ENCODE measurements at places on chromosomes 1 and 21.

DNA sequence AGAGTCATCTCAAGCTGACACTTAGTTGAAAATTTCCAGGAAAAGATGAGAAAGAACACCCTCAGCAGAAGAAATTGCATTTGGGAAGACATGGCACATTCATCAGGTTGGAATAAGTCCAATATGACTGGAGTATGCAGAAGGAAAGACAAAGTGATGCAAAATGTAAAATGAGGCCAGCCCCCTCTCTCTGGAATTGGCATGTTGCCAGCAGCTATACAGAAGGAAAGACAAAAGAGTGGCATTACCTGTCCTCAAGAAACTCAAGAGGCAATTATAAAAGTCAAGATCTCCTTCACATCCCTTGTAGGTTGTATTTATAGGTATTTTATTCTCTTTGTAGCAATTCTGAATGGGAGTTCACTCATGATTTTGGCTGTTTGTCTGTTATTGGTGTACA lies 426.3 kb downstream of the AGBL4 start:
- no peak for DNase-seq

- DNase-seq, result no peak
Measured at GRCh38 chr1:44512313-44512885, 107.3 kb downstream of the RNF220 start.

- DNase-seq, result peak; percentile 32
Measured at GRCh38 chr1:231460614-231461013, 38.5 kb upstream of the EGLN1 start.

GRCh38 chr1:87956072-87956471 lies 627.4 kb downstream of the LMO4 start:
- no peak for DNase-seq

GRCh38 chr1:17189632-17189990 lies 15.3 kb upstream of the PADI1 start:
- no peak for DNase-seq

GRCh38 chr21:41247561-41248545 lies 68.7 kb upstream of the FAM3B start:
- no peak for DNase-seq

DNA sequence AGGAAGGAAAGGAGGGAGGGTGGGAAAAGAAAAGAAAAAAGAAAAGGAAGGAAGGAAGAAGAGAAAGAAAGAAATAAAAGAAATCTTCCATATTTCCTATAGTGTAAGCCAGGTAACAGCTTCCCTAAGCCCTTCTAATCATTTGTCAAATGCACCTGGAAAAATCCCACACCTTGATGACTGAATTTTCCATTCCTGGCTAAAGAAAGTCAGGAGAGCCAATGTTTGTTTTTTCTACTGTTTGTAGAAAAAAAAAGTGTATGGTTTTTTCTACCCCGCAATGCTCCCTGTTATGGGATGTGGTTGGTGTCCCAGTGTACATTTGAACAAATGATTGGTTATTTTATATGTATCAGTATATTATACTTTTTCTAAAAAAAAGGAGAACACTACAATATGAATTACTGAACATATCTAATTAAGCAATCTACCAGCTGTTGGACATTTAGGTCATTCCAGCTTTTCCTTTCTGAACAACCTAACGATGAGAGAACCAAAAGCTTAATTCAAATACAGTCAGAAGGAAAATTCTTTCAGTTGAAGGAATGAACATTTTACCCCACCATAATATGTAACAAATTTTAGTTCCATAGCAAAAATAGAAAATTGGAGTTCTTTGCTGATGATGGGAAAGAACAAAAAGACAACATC lies 355.0 kb downstream of the SETD4 start:
- DNase-seq, result no peak

DNA sequence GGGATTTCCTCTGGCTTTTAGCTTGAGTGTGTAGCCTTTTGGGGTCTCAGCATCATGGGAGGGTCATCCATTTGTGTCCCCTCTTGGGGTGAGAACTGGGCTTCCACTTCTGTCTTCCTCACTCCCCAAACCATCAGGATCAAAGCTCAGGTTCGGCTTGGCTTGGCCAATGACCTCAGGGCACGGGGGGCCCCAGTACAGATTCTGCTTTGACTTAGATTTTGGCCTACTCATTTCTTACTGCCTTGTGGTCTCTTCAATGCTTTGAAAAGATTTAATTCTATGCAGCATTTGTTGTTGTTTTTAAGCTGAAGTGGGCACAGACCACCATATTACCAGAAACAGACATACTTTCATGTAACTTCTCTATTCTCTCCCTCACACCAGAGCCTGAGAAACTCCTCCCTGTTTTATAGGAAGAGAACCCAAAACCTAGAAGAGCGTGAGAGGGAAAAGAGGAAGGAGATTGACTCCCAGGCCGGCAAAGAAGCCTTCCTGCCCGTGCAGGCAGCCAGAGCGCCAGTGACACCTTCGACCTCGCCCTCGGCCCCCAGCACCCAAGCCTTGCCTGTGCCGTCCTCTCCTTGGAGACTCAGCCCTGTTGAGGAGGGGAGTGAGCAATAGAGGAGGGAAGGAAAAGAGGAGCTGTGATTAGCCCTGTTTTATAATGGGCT lies 1.9 kb upstream of the S100A3 start:
- DNase-seq, result no peak

DNA sequence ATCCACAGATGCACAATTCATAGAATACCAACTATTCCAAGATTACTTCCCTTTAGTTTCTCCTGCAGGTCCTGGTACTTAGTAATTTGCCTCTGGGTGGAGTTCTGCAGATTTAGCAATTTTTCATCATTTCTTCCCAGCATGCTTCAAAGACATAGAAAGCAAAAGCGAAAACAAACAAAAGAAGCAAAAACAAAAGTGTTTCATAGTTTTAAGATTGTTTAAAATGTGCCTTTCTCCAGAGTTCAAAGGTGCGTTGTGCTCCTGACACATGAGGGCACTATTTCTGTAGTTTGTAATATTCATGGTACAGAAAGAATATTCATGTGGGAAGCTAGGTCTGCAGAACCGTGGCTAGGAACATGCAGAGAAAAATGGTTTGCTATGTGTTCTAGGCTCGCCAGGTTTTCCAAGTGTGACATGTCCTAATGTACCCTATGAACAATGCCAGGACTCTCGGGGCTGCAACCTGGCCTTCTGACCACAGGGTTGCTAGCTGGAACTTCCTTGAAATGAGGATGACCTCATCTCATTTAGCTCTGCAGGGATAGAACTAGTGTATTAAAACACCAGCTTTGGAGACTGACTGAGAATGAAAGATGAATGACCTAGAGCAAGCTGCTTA lies 30.0 kb upstream of the RCSD1 start:
- peak; percentile 67 for DNase-seq

- DNase-seq, result no peak
Measured at GRCh38 chr21:45372732-45373355, 32.1 kb upstream of the COL18A1 start.

- DNase-seq, result no peak
Measured at GRCh38 chr1:189607477-189608096, 870.1 kb downstream of the BRINP3 start.

GRCh38 chr21:42471716-42472330 lies 24.2 kb downstream of the RSPH1 start:
- DNase-seq, result no peak

DNA sequence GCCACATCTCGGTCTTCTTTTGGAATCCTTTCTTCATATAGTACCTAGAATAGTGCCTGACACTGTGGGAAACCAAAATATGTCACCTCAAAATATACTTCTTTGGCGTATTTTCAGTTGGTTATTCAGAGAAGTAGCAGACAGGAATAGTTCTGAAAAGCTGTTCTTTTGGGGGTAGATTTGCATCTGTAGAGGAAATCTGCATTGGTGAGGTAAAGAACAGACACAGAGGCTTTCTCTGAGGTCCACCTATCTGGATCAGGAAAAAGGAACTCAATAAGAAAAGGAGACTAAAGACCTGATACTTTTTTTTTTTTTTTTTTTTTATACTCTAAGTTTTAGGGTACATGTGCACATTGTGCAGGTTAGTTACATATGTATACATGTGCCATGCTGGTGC lies 23.2 kb downstream of the LEPR start:
- no peak for DNase-seq

- DNase-seq, result no peak
Measured at GRCh38 chr1:156496211-156496761, 4.3 kb downstream of the MEF2D start.

DNA sequence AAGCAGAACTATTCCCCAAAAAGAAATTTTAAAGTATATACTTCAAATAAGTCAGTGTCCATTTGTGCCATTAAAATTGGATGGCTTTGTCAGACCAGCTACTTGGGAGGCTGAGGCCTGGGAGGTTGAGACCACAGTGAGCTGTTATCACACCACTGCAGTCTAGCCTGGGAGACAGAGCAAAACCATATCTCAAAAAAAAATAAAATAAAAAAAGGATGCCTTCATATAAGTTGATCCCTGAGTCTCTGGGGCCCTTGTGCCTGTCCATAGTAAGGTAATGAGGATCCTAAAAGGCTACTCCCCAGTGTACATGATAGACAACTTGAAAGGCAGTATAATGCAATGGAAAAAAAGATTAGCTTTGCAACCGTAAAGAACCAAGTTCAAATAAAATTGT lies 81.2 kb upstream of the BARHL2 start:
- DNase-seq, result no peak

- DNase-seq, result no peak
Measured at GRCh38 chr21:38384675-38385426, 113.4 kb downstream of the ERG start.

- DNase-seq, result peak; percentile 38
Measured at GRCh38 chr1:151993084-151993733, 450 bp downstream of the S100A10 start.

DNA sequence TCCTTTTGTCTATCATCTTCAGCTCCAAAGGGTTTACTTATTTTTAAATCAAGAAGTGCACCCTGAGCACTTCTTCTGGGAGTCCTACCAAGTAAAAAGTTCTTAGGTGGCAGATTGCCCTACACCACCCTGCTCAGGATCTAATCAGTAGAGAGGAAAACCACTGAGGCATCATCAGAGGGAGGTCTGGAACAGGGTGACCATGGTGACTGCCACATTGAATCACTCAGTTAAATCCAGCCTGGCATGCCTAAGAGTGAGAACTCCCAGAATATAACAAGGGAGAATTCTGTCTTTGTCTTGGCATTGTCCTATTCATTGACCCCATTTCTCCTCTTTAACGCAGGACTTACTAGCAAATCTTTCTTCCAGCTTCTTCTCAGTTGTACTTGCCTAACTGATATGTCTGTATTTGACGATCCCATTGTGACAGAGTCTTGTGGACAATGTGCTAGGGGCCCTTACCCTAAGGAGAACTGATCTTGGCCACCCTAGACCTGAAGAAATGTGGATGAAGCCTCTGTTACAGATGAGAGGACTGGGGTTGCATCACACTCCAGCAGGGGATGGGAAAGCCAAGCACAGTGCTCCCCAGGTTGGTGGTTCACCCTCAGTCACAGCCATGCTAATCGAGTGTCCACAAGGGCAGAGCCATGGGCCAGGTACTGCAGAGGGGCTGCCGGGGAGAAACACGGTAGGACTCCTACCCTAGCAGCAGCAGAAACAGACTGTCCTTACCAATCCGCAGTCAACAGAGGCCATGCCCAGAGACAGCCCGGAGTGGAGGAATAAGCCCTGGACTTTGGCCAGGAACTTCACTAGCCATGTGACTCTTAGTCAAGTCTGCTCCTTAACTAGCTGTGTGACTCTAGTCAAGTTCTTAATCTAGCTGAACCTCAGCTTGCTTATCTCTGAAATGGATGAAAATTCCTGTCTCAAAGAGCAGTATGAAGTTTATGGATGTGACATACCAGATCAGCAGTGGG lies 15.4 kb downstream of the PKP1 start:
- DNase-seq, result no peak

- DNase-seq, result no peak
Measured at GRCh38 chr1:173530795-173531693, 53.9 kb downstream of the PRDX6 start.

GRCh38 chr1:60916199-60916598 lies 166.2 kb upstream of the NFIA start:
- DNase-seq, result no peak

- DNase-seq, result no peak
Measured at GRCh38 chr1:185495007-185495406, 178.0 kb upstream of the IVNS1ABP start.

- no peak for DNase-seq
Measured at GRCh38 chr1:27118440-27118689, 36.6 kb downstream of the SLC9A1 start.

DNA sequence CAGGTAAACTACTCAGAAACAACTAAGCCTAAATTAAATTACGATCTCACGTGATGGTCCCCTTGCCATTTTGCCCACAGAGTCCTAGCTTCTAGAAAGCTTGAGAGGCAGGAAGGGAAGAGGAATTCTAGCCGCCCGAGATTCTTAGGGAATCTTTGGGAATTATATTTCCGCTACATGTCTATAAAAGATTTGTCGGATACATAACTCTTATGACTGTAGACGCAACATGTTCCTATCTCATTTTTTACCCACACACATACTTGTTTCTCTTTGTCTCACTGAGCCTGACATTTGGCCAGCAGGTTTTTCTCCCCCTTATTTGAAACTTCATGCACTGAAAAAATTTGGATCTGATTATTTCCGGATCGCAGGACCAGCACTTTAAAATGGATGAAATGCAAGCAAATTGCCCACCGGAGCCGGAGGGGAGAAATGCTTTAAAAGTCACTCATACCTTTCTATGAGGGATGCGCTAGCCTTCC lies 5.5 kb downstream of the GLIS1 start:
- DNase-seq, result no peak

DNA sequence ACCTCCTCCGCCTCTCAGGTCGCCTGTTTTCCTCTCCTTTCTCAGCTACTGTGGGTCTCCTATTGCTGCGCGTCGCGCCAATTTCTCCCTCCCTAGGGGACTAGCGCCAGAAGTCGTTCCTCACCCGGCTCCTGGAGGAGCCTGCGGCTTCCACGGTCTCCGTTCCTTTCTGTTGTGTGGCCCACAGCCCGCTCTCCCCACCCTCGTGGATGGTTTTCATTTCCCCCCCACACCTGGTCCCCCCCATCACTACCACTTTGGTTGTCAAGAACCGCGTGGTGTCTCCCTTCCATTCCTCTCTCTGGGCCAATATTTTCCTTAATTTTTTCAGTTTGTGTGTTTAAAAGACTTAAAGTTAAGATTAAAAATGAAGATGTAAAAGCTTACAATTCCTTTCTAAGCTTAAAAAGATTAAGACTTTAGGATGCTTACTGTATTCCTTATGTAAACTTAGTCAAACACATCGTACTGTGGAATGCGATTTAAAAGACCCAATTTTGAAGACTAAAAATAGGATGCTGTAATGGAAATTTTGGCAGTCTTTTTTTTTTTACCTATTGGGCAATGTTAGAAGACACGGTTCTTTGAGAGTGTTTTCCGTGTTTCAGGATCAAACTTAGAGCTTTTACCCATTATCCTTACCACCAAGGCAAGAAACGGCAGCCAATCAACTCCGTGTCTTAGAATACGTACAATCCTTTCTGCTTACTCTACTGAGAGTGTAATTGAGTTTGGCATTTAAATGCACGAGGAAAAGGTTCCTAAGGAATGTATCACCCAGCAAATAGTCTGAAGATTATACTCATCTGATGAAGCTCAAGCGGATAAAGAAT lies 773 bp downstream of the CNST start:
- peak; percentile 43 for DNase-seq

DNA sequence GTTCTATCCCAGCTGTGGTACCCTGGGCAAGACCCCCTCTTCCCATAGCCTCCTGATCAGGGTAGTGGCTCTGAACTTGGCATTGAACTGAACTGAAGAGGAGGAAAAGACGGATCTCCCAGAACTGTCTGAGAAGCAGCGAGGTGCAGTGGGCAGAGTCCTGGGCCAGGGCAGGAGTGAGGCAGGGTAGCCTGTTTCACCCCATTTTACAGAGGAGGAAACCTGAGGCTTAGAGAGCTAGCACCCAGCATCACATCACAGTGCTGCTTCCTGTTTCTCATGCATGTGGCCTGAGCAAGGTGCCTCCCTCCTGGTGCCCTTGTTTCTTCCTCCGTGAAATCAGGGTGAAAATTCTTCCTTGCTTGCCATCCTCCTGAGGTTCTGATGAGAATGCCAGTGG lies 17.1 kb downstream of the ZNF362 start:
- DNase-seq, result no peak
